ENCODE measurements at places on chromosomes 2 and 18.

DNA sequence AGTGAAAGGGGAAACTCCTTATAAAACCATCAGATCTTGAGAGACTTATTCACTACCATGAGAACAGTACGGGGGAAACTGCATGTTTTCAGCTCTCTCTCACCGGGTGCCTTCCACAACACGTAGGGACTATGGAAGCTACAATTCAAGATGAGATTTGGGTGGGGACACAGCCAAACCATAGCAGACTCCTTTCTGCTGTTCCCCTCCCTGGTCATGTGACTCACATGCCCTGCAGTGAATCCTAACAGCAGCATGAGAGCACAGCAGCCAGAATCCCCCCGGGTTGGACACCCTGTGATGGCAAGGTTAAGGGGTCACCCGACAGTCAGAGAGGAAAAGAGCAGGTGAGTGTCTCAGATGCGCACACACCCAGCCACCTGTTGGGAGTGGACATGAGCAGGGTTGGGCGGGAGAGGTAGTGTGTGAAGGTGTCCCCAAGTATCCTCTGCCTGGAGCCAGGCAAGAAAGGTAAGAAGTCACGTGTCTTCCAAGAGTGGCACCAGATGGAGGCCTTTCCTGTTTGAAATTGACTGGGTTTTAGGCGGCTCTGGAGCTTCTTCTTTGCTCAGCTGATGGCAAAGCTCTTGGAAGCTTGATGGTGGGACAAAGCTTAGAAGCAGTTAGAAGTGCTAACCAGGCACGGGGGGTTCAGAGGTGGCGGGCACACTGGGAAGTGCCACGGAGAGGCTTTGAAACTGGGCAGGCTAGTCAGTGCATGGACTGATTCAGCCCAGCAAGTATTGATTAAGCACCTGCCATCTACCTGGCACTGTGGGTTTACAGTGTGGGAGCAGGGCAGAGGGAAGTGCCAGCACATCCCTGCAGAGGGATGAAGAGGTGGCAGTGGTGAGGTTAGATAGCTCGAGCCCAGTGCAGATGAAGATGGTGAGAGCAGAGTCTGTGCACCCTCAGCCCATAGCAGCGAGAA is 68.7 kb downstream of the RHOB start:
- DNase-seq, result no peak

DNA sequence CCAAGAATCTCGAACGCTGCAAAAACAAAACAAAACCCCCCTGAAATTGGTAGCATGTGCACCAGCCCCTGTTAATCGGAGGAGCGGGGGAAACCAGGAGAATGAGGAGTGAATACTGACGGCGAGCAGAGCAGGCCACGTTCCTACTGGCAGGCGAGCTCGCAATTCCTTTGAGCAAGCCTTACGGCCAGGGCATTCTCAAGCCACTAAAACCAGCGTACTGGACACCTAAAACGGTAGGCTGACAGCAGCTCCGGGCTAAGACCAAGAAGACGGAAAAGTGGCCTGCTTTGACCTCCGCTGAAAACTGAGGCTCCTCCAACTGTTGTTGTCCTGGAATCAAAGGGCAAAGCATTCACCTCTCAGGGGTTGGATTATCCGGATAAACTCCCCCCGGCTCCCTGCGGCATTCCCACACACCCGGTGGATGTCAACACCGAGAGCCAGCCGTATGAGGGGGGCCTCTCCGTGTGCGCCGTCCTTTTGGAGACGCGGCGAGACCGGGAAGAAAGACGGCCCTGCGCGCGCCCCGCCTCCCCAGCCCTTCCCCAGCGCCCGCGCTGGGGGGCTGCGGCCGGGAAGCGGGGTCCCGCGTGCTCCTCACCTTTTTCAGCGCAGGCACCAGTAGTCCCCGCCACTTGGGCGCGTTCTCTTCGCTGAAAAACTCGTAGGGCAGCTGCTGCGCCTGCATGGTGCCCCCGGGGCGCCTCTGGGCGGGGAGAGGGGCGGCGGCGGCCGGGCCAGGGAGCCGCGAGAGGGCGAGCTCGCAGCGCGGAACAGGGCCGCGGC is 925 bp downstream of the SOS1 start:
- DNase-seq, result peak; percentile 48

- DNase-seq, result no peak
These were observed 60.5 kb downstream of the PMAIP1 start for GRCh38 chr18:59960272-59960671.

DNA sequence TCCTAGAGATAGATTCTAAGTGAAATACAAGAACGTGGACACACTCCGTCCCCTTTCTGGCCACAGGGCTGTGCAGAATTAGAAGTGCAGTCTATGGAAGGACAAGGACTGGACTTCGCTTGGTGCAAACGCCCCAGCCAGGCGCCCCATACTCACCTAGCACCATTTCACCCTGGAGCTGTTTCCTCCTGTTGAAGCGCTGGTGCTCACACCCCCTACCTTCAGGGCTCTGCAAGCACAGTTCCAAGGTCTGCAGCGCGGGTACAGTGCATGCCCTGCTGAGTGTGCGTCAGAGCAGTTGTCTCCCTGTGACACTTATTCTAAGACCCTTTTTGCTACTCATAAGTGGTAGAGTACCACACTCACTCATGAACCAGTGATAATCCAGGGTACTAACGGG is 3.0 kb downstream of the HPCAL1 start:
- DNase-seq, result no peak

- no peak for DNase-seq
These were observed 170.3 kb downstream of the HDAC4 start for GRCh38 chr2:239230318-239231052.

- DNase-seq, result no peak
These were observed 89.2 kb downstream of the NFATC1 start for GRCh38 chr18:79484661-79485621.

GRCh38 chr2:26938399-26939118 is 31.9 kb upstream of the MAPRE3 start:
- DNase-seq, result no peak

DNA sequence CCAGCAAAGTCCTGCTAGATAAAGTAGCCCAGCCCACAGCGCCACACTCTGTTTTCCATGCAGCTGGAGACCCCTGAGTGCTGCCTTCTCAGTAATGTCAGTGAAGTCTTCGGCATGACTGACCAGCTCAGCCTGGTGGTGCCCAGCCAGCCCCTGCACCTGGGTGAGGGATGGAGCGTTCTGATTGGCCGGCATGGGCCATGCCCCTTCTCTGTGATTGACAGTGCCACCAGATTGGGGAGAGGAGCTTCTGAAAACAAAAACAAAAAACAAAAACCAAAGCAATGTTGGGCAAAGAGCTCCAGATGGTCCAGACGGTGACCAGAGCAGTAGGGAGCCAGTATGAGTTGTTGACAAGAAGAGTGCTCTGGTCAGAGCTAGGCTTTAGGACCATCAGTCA is 122.6 kb downstream of the DYSF start:
- DNase-seq, result no peak

DNA sequence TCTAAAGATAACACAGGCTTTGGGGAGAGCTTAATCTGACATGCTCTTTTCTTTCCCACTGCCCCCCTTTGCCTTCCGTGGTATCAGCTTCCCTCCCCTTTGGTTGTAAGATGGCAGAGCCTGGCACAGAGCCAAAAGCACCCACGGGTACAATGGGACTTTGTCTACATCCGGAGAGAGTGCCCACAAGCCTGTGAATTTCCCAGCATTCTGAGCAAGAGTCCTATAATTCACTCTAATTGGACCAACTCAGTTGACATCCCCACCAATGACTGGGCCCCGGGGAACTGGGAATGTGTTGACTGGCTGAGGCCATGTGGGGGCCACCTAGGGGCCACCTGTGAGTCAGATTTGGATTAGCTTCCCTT is 20.1 kb upstream of the C2orf72 start:
- no peak for DNase-seq

DNA sequence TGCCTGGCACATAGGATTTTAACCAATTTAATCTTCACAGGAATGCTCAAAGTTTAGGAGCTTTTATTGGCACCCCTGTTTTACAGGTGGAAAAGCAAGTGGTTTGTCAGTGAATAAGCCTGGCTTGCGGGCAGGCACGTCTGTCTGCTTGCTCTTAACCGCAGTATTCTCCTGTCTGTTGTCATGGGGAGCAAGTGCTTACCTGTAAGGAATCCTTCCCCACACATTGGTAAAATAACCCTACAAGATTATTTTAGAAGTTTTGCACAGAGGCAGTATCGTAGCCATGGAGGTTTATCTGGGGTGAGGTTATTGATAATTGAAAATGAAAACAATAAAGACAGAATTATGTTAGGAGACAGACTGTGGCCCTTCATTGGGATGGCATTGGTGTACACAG is 174.9 kb downstream of the AGAP1 start:
- DNase-seq, result no peak

GRCh38 chr18:51361130-51361860 is 163.8 kb upstream of the MEX3C start:
- no peak for DNase-seq

GRCh38 chr18:32386471-32386870 is 84.2 kb downstream of the GAREM1 start:
- no peak for DNase-seq

All from activated CD8-positive, alpha-beta memory T cell treated with anti-CD3 and anti-CD28 coated beads for 1 hour (primary cell).